ENCODE measurements at places on chromosomes 1 and 21. TPM values are rescaled to one million over a fixed set of nuclear protein-coding genes. Genes with fewer than 3 reads are reported as not detected.

FMO1 gene
- not detected for total RNA-seq

PTPN7 gene
- 97.0 TPM for total RNA-seq

KCNN3 gene
- not detected for total RNA-seq

ADAMTS5 gene
- total RNA-seq: 0.03 TPM

C1orf115 gene
- total RNA-seq: 1.5 TPM

S100B gene
- 2.3 TPM for total RNA-seq

CHD5 gene
- 0.14 TPM for total RNA-seq

CENPS gene
- 16.0 TPM for total RNA-seq

KCNE2 gene
- total RNA-seq: 0.51 TPM

OR2L2 gene
- 0.24 TPM for total RNA-seq

SLC22A15 gene
- total RNA-seq: not detected

IQCC gene
- total RNA-seq: 2.3 TPM

TNFSF4 gene
- 1.6 TPM for total RNA-seq

FCRL3 gene
- 20.3 TPM for total RNA-seq

CLSTN1 gene
- 68.6 TPM for total RNA-seq

PGBD5 gene
- total RNA-seq: not detected

MAGI3 gene
- total RNA-seq: 5.7 TPM

EDN2 gene
- not detected for total RNA-seq

DLGAP3 gene
- total RNA-seq: 1.1 TPM

KCNA10 gene
- not detected for total RNA-seq

RGSL1 gene
- not detected for total RNA-seq

GBP7 gene
- not detected for total RNA-seq

DRAXIN gene
- 1.6 TPM for total RNA-seq

PCAT6 gene
- not detected for total RNA-seq

SLC1A7 gene
- total RNA-seq: not detected

C1orf94 gene
- total RNA-seq: not detected

ZNF593OS gene
- not detected for total RNA-seq

MATN1 gene
- 0.22 TPM for total RNA-seq

TPTE gene
- not detected for total RNA-seq

KCNA3 gene
- total RNA-seq: 108 TPM

KRTAP19-7 gene
- not detected for total RNA-seq

TMPRSS15 gene
- total RNA-seq: not detected

OR6F1 gene
- not detected for total RNA-seq

CBR3 gene
- 4.1 TPM for total RNA-seq

LIN28A gene
- total RNA-seq: not detected

TACSTD2 gene
- total RNA-seq: not detected

AK5 gene
- 24.8 TPM for total RNA-seq

CASZ1 gene
- total RNA-seq: 5.9 TPM

S100A1 gene
- total RNA-seq: not detected
